ENCODE measurements at places on chromosomes 12 and 14. TPM values are rescaled to one million over a fixed set of nuclear protein-coding genes. Genes with fewer than 3 reads are reported as not detected.

RNASE3 gene
- not detected for total RNA-seq

POTEG gene
- total RNA-seq: not detected

GRCh38 chr12:3298603-3299002 is 192.4 kb upstream of the PRMT8 start:
- no peak for DNase-seq

GRCh38 chr12:59597385-59597781 is 1.6 kb downstream of the SLC16A7 start:
- peak; percentile 18 for DNase-seq

DNA sequence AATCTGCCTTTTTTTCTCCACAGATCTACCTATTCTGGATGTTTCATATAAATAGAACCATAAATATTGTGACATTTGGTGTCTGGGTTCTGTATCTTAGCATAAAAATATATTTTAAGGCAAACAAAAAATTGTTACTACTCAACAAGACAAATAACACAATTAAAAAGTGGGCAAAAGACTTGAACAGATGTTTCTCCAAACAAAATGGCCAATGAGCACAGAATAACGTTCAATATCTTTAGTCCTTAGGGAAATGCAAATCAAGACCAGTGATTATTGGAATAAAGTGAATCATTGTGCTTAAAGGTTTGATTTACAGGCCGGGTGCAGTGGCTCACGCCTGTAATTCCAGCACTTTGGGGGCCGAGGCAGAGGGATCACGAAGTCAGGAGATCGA is 1331.3 kb downstream of the AACS start:
- DNase-seq: no peak

CRY1 gene
- total RNA-seq: 10.4 TPM

GRCh38 chr12:93009533-93009932 is 80.4 kb upstream of the EEA1 start:
- DNase-seq: no peak

IQSEC3 gene
- 0.13 TPM for total RNA-seq

DNA sequence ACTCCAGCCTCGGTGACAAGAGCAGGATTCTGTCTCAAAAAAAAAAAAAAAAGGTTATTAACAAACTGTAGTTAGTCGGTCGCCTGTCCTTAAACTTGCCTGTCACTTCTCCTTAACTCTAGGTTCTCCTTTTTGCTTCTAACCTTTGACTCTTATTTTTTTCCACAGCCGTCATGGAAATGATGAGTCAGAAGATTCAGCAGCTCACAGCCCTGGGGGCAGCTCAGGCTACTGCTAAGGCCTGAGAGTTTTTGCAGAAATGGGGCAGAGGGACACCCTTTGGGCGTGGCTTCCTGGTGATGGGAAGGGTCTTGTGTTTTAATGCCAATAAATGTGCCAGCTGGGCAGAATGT is 418 bp upstream of the MYG1 start:
- DNase-seq: peak; percentile 51

- DNase-seq: no peak
Observed at GRCh38 chr12:67331123-67331522, 62.0 kb downstream of the CAND1 start.

ZNF384 gene
- 11.6 TPM for total RNA-seq

GRCh38 chr12:107437954-107438353 is 247.6 kb upstream of the PWP1 start:
- no peak for DNase-seq

DNA sequence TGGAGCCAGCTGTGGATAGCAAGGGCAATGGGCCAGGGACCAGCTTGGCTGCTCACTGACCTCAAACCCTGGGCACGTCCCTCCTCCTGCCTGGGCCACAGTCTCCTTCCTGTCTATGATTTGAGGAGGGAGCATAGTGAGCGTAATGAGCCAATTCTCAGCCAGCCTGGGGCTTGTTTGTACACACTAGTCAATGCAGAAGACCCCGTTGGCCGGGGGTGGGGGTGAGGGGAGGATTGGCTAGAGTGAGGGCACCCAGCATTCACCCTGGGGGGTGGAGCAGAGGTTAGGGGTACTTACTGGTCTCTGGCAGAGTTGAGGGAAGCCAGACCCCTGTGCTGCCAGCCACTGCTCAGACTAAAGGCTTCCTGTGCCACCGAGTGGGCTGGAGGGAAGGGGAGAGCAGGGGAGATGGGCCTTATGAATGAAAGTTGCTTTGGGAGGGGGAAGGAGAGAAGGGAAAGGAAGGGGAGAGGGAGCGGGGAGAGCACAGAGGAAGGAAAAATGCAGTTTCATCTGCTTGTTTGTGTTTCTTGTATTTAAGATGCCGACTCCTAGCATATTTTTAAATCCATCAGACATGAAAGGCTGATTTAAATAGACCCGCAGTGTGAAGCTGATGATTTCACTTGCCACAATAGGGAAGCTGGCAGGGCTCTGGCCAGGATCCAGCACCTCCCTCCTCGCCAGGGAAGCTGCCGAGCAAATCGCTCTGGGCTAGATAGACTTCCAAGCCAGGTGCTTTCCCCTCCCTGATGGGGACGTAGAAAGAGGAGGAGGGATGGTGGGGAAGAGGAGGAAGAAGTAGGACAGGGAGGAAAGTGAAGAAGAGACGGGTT is 114.0 kb downstream of the PRMT8 start:
- DNase-seq: no peak

MSI1 gene
- total RNA-seq: not detected

- DNase-seq: no peak
Observed at GRCh38 chr12:2792671-2793500, 1.9 kb upstream of the FKBP4 start.

BCAT1 gene
- 97.5 TPM for total RNA-seq

DNA sequence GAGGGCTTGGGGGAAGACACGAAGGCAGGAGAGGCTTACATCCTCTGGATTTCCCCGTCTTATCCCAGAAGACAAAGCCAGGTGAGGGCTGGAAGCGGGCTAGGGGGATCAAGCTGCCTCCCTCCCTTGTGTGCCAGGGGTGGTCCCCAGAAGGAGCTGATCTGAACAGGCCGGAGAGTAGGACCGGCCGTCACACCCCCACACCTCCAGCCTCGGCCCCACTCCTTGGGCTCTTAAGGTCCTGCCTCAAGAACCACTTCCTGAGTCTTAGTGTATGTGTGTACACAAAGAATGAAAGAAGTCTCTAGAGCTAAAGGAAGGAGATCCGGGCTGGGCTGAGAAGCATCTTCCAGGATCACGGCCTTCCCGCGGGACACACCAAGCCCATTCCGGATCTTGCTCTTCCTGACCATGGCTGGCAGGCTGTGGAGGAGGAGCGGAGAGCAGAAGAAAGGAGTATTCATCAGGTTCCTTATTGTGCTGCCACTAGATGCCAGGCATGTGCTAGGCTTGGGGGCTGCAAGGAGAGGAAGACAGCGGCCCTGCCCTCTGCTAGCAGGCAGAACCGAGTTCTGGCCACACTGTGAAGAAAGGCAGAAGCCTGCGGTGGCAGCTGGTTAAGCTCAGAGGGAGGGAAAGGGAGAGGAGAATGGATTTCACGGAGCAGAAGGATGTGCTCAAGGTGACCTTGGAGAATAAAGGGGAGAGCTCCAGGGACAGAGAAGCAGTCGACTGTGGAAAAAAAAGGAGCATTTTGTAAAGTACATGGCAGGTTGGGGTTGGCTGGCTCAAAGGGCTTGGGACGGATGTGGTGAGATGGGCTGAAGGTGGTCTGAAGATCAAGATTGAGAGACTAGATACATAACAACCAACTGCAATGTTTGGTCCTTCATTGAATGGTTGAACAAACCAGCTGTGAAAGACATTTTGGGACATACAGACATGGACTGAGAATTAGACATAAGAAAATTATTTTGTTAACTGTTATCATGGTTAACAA is 1.3 kb upstream of the CD63 start:
- peak; percentile 66 for DNase-seq

DNA sequence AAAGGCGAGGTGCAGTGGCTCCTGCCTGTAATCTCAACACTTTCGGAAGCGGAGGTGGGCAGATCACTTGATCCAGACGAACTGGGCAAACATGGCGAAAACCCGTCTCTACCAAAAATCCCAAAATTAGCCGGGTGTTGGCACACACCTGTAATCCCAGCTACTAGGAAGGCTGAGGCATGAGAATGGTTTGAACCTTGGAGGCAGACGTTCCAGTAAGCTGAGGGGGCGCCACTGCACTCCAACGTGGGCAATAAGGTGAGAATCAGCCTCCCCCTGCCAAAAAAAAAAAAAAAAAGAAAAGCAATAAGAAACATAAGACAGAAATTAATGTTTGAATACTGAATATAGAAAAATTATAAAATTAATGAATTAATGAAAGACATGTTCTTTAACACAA is 928.7 kb downstream of the LRFN5 start:
- no peak for DNase-seq

DNA sequence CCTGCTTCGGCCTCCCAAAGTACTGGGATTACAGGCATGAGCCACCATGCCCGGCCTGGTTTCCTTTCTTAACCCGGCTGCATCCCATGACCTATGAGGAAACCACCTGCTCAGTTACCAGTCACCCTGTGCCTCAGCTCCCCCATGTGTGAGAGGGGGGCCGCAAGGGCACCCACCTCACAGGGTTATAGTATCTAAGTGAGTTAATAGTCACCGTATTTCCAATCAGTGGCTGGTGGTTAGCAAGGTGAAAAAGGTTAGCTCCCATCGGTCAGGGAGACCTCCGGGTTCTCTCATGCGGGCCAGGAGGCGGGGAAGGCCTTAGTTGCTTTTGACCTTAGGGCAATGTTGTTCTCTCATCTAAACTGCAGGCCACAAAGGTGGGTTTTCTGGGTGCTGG is 6.7 kb downstream of the LRP1 start:
- no peak for DNase-seq

DNA sequence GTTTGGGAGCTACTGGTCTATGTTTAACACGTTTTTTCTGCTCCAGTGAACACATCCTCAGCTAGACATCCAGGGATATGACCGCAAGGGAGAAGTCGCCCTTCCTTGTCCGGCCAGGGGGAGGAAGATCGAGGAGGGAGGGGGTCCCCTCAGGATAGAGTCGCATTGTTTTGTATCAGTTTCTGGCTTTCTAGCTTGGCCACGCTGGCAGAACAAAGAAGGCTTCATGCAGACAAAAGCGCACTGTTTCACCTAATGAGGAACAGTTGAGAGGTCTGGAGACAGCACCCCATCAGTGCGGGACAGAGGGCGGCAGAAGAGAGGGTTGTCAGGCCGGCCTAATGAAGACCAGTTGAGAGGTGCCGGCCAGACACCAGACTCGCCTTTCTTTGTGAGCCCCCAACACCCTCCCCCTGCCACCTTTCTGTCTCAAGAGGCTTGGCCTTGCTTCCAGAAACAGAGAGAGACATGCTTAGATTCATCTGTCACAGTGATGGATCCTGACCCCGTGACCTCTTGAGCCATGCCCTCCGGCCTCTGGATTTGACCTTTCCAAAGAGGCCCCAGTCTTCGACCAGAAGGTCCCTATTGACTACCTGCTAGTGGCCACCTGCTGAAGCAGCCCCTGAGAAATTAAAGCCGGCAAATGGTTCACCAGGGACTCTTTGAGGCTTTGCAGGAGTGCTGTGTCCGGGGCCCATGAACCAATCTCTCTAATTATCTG is 254.7 kb upstream of the TBX3 start:
- no peak for DNase-seq

NOXRED1 gene
- 0.26 TPM for total RNA-seq

TSHR gene
- total RNA-seq: not detected

RNF212B gene
- not detected for total RNA-seq

DNA sequence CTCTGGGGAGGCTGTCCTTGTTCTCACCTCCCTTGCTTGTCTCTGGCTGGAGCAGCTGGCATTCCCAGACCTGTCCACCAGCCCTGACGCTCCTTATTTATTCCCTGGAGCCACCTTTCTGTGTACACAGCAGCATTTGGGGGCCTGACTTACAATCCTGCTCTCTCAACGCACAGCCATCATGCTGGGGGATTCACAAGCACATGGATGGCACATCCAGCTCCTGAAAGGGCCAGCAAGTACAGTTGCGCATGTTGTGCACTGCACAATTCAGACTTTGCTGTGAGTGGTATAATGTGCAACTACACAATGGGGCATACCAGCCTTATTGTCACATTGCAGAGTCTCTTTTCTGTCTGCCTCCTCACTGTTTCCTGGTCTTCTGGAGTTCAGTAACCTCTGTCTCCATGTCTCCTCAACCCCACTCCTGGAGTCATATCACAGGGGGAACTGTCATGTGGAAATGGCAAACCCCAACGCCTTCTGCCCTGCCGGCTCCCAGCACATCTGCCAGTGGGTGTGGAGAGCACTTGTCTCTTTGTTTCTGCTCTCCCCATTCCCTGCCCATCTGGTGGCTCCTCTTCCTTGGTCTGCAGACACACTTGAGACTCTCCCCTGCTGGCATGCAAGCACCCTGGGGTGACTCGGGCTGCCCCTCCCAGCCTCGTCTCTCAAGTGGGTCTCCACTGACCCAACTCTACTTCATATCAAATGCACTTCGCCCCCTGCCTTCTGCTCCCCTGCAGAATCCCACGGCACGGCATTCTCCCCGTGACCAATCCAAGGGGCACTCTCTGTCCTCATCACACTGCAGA is 41.2 kb upstream of the MEG3 start:
- DNase-seq: no peak

DNA sequence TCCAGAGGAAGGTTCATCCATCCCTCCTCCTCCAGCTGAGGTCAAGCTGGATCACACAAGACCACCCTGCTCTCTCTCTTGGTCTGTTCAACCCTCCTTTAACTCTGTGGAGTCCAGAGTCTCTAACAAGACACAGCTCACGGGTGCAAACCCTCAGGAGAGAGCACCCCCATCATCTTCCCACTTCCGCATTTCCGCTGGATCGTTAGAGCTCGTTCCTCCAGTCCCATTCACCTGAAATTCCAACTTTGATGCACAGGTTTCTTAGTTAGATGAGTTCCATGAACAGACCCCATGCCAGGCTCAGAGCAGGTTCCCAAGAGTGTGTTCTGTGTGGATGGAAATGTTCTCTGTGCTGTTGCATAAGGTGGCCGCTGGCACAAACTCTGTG is 44.5 kb upstream of the P2RX7 start:
- DNase-seq: no peak

DNA sequence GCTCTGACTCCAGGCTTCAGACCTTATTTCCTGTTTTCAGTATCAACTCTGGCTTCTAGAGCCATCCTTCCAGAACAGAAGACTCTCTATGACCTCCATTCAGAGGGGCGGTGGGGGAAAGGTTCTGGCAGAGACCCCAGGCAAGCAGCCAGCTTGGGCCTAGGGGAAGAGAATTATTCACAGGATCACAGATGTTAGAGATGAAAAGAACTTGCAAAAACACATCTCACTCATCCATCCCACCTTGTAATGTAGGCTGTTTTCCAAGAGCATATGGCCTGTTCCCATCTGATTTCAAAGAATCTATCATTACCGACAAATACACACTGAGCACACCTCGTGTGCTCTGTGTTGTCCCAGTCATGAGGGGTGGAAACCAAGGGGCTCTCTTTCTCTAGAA is 131.9 kb downstream of the GRIN2B start:
- DNase-seq: no peak

SYNDIG1L gene
- total RNA-seq: not detected

FGF6 gene
- not detected for total RNA-seq

- DNase-seq: no peak
Observed at GRCh38 chr14:104524726-104525125, 54.8 kb upstream of the C14orf180 start.

SLC4A8 gene
- 0.90 TPM for total RNA-seq

GRCh38 chr12:50242751-50243191 is 40.5 kb downstream of the LIMA1 start:
- DNase-seq: no peak

GARIN6 gene
- total RNA-seq: not detected

- DNase-seq: no peak
Observed at GRCh38 chr12:100953217-100953616, 158.6 kb downstream of the ANO4 start.

TAS2R13 gene
- total RNA-seq: 0.39 TPM
